ENCODE measurements at places on chromosomes 4 and X.

GRCh38 chr4:141637565-141637964 is 1.2 kb downstream of the IL15 start:
- DNase-seq, result no peak

- DNase-seq, result no peak
These were observed 3.8 kb upstream of the CXCR3 start for GRCh38 chrX:71622032-71622575.

DNA sequence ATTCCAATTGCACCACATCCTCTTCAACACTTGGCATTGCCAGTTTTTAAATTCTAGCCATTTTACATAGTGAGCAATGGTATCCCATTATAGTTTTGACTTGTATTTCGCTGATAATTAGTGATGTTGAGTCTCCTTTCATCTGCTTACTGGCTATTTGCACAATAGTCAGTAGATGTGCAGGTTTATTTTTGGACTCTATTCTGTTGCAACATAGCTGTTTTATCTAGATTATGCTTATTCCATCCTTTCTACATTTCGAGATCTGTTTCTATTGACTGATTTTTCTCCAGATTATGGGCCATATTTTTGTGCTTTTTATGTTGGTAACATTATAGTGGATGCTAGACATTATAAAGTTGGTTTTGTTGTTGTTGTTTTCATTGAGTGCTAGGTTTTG is 106.1 kb downstream of the WWC2 start:
- no peak for DNase-seq

DNA sequence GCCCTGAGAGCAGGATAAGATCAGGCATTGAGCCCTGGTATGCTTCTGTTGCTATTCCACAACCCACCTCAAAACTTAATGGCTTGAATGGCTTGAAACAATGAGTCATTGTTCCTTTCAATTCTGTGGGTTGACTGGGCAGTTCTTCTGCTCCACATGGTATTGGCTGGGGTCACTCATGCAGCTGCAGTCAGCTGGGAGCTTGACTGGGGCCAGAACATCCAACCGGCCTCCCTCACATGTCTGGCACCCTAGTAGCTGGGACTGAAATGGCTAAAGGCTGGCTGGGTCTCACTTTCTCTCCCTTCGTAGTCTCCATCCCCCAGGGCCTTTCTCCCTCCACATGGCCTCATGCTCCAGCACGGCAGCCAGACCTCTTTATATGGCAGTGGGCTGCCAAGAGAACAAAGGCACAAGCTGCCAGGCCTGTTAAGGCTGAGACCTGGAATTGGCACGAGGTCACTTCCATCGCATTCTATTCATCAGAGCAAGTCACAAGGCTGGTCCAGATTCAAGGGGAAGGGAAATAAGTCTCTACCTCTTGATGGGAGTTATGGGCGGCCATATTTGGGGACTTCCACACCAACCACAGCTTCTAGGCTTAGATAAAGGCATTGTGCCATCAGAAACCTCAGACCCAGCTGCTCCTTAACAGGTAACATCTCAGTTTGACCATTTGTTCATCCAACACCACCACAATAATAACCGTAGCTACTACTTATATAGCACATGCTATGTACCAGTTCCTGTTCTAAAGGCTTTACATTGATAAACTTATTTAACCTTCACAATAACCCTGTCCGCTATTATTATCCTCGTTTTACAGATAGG is 159.7 kb upstream of the ATP6AP2 start:
- no peak for DNase-seq

- DNase-seq, result no peak
These were observed 387.9 kb downstream of the ARHGAP24 start for GRCh38 chr4:85862896-85863295.

DNA sequence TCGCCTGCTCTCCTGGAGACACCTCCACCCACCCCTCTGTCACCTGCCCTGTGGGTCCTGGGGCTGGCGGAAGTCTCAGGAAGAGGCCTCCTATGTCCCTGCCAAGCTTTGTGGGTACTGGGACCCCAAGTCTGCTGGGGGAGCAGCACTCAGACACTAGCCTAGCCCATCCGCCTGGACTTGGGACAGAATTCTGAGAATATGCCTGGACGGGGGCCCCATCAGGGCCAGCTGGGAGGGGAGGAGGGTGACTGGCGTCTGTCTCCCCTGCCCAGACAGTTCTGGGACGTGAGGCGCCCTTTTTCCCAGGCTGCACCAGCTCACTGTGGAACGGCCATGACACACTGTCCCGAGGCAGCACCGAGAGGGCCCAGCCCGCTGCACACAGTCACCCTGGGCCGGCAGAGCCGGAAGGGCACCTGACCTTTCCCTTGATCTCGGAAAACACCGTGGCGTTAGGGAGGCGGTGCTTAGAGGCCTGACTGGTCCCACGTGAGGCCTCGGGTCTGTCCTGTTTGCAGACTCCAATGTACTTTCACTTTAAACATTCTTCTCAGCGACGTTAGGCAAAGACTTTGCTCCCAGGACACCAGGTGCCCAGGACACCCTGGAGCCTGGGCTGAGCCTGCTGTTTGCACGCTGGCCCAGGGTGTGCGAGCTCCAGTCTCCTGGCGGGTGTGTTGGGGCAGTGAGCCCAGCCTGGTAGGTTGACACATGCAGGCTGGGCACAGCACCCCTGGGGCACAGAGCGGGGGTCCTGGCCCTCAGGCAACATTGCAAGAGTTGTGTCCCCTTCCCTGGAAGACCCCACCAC is 700 bp downstream of the SLC26A1 start:
- no peak for DNase-seq

DNA sequence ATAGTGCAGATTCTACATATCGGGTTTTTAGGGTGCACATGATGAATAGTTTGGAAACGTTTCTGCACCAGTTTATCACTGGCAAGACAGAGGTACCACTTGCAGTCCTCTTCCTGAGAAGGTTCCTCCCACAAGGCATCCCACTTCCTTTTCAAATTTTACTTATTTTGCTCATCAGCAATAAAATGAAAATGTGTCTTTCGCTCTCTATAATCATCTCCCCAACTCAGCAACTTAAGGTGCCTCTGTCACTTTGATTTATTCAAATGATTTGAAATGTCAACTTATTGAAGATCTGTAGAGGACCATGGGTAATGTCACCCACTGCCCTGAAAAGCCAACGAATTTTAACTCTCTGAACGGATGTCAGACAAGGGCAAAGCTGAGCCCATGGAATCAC is 53.2 kb downstream of the VGLL1 start:
- DNase-seq, result no peak

DNA sequence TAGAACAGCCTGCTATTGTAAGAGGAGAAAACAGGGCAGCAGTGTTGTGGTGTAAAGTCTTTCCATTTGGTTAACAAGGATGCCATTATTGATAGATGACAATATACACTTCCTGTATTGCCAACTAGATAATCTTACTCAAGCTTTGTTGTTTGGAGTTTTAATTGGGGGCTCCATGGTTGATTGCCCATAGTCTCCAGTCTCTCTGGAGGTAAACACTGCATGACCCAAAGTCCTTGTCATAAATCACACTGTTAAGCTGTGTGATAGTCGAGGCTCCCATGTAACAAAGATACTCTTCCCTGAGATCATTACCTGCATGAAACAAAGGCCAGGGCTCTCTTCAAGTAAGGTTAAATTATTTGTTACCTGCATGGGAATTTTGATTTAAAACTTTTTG is 394.6 kb downstream of the C4orf33 start:
- DNase-seq, result no peak

DNA sequence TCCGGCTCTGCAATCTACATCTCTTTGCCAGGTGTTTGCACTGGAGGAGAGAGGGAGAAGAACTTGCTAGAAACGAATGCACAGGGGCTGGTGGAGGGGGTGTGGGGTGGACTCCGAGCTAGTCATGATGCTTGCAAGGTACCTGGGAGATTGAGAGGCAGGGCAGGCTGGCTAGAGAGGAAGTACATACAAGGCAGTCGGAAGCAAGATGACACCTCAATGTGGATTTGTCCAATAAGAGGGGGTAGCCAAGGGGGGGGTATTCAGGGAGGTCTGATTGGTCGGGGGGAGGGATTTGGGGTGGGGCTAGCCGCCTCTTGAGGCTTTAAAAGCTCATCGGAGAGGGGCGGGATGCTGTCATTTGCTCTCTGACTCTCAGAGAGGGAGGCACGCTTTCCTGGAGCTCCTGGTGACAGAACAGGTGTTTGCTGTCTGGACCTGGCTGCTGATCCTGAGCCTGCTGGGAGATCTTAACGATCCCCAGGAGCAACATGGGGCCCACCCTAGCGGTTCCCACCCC is at the start of gene GPR50:
GPR50 (plus strand) TSS at position 354 of the 520 bp plus-strand sequence; CDS start at position 492, 138 bp downstream.
- no peak for DNase-seq

DNA sequence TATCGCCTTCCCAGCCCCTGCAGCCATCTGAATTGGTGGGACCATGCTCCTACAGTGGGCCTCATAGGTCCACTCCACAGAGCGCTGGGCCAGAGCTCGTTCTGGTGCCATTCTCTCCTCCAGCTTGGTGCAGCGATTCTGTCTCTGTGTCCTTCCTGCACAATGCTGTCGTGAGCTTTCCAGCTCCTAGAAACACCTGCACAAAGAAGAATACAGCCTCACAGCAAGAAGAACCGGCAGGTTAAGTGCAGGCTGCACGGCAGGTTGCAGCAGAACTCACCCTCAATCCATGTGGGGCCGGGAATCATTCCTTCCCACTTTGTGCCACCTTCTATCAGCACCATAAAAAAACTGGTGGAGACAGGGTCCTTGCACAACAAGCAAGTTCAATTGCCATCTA is 101.2 kb upstream of the ENPP6 start:
- DNase-seq, result no peak

- DNase-seq, result no peak
These were observed 337.7 kb upstream of the CTSO start for GRCh38 chr4:156291317-156291716.

GRCh38 chr4:80948995-80949394 is 81.5 kb upstream of the BMP3 start:
- no peak for DNase-seq

DNA sequence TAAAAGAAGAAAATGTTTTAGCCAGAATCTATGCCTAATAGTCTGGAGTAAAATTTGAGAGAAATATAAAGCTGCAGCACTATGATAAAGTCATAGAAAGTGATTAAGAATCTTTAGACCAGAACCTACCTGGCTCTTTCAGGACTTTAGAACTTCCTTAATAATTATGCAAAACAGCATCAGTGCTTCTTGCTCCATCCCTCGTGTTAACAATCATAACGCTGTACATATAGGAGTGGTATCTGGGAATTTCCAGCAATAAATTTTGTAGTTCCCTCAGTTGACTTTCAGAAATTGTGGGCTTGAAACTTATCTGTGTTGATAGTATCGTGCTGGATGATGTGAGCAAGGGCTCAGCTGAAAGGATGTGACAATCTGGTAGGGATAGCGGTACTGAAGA is 102.1 kb upstream of the RASGEF1B start:
- DNase-seq, result no peak

DNA sequence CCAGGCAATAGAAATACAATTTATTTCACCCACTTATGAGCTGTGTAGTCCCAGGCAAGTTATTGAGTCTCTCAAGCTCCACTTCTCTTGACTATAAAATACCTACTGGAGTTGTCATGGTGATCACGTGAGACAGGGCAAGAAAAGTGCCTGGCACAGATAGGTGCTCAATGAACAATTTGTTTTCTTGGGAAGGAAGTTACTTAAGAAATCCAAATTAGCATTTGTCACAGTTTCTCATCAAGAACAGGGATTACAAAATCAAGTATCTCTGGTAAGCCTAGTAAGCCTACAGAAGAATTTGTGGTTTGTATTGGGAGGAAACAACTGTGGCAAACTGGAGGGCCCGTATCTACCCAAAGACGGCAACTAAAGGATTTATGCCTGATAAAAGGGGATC is 37.5 kb upstream of the RASGEF1B start:
- no peak for DNase-seq
